Activated CD8-positive, alpha-beta memory T cell treated with anti-CD3 and anti-CD28 coated beads, Interleukin-2, amount 50 U/mL, for 4 hours (primary cell): ENCODE measurements at places on chromosomes 6 and 20.

DNA sequence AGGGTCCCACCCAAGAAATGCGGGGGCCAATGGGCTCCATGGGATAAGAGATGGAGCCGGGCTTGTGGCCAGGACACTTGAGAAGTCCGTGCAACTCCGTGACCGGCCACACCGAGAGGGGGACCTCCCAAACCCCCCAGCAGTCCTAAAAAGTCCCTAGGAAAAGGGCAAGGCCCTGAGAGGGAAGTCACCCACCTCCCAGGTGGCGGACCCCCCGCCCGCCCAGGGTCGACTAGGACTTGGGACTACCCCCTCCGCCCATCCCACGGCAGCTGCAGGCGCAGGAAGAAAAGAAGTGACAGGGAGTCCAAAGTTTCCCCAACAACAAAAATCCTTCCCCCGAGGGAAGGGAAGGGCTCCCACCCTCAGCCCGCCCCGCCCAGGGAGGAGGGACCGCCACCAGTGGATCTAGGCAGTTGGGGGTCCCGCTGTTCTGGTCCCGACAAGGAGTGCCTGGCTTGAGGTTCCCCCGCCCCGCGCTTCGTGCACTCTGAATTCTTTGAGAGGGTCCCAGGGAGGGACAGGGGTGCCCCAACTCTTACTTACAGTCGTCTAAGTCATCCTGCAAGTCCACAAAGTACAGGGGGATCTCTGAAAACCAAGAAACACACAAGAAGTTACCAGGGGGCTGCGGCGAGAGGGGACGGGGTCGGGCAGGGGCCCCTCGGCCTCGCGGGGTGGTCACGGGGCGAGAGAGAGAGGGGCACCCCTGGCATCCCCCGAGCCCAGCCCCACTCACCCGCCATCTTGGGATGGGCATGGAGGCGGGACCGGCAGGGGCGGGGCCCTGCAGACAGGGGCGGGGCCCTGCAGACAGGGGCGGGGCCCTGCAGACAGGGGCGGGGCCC lies 611 bp upstream of the RAB22A start:
- peak; percentile 61 for DNase-seq

DNA sequence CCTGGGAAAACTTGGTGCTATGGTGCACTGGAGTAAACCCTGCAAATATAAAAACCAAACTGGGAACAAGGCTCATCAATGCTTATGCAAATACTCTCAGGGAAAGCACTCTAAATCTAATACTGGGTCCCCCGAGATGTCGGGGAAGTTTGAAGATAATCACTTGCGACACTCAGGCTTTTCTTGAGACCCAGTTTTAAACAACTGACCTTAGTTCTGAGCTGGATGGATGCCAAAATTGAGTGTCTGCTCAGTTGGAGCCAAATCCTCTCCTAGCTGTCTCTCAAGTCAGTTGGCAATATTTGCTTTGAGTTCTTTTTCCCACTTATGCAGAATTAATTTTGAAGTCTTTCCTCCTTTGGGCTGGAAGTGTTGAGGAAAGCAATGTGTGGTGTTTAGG lies 75.5 kb upstream of the CD2AP start:
- DNase-seq = no peak

DNA sequence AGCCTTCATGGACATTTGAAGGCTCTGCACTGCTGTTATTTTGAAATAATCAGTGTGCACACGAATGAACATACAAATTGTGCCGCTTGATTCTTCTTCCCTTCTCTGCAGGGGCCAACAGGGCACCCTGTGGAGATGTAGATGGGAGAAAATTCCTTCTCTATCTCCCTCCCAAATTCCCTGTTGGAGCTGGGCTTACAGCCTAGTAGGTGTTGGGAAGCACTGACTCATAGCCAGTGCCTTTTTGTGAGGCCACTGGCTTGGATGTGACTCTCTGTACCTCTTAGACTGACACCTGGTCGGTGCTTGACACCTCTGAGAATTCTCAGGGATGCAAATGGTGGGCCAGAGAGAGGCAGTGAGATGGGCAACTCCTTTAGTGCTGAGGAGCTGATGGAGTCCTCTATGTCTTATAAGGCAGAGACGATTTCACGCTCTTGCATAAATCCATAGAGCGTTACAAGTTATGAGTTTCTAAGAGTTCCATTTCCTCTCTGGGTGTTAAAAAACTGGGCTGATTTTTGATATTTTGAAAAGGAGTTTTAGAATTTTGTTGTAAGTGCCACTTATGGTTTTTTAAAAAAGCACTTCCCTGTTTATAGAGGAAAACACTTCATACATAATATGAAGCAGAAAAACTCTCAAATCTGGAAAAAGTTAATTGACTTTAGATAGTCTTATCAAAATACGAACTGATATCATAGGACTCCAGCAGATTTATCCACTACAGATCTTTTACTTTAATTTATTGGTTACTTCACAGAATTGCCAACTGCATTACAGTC lies 89.8 kb upstream of the MAP3K7 start:
- DNase-seq = no peak

DNA sequence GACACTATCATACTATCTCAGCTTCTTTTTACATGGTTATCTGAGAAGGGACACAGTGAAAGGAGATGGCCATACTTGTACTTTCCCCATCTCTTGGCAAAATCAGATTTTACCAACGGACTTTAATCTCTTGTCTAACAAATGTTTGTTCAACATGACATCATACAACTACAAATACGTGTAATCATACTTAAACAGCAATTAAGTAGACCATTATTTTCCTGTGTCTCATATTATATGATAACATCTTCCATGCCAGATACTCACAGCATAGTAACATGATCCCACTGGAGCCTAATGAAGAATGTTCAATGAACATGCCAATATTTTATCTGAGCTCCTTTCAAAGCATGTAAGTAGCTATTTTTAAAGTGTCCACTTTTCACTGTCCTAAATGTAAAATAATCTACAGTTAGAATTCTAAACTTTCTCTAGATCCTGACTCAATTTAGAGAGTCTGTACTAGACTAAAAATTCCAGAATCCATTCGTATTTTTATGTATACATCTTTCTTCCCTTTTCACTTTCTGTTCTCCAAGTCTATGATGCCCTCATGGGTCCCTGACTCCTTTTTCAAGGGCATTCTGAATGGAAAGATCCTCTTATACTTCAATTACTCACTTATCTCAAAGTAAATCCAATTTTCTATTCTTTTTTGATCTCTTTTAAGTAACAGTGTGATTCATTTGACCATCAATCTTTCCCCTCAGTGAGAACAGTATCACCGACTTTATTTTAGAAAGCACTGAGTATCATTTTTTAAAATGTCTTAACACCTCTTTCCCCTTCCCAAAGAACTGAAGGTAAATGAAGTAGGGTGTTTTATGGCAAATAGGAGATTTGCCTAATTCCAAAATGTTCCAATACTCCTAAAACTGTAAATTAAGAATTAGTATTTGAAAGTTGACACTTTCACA lies 133.5 kb downstream of the CDK19 start:
- no peak for DNase-seq

GRCh38 chr6:135105710-135106109 lies 51.1 kb upstream of the HBS1L start:
- no peak for DNase-seq

- DNase-seq = no peak
Measured at GRCh38 chr6:71676298-71676697, 210.1 kb upstream of the RIMS1 start.

DNA sequence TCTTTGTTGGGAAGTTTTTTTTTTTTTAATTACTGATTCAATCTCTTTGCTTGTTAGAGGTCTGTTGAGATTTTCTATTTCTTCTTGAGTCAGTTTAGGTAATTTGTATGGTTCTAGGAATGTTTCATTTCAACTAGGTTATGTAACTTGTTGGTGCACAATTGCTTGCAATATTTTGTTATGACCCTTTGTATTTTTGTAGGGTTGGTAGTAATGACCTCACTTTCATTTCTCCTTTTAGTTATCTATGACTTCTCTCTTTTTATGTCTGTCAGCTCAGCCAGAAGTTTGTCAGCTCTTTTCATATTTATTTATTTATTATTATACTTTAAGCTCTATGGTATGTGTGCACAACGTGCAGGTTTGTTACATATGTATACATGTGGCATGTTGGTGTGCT lies 51.1 kb upstream of the SLC24A3 start:
- DNase-seq = no peak

GRCh38 chr6:144820270-144820669 lies 535.1 kb downstream of the UTRN start:
- no peak for DNase-seq

DNA sequence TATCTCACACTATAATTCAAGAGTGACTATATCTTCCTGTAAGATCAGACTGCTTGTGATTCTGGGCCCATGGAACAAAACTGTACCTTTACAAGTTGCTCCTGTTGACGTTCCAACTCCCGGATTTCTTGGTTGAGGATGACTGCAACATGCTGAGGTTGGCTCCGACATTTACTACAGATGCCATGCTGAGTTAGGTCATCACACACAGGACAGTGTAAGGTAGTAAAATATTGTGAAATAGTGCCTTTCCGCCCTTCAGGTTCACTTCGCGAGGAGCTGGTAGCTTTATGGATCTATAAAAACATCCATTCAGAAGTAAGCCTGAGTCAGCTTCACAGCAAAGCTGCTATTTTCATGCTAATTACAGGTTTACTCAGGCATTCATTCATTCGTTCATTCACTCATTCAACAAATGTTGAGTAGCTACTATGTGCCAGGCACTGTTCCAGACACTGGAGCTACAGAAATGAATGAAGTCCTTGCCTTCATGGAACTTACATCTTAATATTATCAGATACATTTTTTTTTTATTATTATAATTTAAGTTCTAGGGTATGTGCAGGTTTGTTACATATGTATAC lies 175.7 kb downstream of the REV3L start:
- no peak for DNase-seq

DNA sequence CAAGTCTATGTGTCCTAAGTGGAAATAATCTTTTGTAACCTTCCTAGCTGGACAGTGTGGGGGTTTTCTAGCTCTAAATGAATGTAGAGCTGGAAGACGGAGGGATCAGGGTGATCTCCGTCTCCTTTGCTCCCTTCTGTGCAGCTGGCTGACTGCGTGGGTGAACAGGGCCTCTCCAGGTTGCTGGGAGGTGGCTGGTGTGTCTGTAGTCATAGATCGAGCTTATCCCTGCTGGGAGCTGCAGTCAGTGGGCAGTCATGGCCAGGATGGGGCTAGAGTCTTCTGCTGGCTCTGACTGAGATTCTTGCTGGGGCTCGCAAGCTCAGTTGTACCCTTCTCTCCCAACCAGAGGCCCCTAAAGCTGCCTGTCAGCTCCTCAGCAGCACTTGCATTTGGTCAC lies 6.4 kb downstream of the SEC23B start:
- no peak for DNase-seq

- DNase-seq = no peak
Measured at GRCh38 chr20:39913274-39913673, 775.8 kb downstream of the MAFB start.

GRCh38 chr20:45781391-45781931 lies 10.2 kb downstream of the WFDC3 start:
- DNase-seq = no peak

DNA sequence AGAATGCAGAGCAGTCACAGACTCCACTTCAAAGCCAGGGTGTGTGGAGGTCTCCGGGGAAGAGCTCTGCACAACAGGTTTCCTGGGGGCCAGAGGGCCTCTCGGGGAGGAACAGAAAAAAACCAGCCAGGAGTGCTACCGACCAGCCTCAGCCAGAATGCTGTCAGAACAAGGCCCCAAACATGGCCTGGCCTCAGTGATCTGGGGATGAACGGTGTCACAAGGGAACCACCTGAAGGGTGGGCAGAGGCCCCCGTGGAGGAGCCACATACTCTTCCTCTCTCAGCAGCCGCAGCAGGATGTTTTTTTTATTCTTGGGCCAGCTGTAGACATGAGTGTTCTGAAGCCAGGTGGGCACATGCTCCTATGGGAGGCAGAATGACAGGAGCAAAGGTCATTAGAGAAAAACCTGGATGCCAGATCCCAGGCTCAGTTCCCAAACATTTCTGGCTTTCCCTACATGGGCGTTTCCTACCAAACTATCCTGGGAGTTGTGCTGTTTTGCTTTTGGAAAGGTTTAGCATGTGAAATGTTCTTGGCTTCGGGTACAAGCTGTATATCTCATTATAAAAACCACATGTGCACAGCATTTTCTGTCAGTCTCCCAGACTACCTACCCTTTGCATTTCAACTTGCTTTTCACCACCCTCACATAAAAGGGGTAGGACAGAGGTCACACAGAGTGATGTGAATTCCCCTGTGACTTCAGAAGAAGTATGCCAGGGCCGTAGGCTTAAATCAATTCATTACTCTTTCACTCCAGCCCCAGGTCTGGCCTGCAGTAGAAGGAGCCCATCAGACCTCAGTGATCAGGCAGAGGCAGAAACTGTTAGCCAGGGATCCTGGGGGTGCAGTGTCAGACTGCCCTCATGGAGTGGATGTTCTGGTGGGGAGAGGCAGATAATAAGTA lies 46.2 kb downstream of the TRAF3IP2 start:
- no peak for DNase-seq

DNA sequence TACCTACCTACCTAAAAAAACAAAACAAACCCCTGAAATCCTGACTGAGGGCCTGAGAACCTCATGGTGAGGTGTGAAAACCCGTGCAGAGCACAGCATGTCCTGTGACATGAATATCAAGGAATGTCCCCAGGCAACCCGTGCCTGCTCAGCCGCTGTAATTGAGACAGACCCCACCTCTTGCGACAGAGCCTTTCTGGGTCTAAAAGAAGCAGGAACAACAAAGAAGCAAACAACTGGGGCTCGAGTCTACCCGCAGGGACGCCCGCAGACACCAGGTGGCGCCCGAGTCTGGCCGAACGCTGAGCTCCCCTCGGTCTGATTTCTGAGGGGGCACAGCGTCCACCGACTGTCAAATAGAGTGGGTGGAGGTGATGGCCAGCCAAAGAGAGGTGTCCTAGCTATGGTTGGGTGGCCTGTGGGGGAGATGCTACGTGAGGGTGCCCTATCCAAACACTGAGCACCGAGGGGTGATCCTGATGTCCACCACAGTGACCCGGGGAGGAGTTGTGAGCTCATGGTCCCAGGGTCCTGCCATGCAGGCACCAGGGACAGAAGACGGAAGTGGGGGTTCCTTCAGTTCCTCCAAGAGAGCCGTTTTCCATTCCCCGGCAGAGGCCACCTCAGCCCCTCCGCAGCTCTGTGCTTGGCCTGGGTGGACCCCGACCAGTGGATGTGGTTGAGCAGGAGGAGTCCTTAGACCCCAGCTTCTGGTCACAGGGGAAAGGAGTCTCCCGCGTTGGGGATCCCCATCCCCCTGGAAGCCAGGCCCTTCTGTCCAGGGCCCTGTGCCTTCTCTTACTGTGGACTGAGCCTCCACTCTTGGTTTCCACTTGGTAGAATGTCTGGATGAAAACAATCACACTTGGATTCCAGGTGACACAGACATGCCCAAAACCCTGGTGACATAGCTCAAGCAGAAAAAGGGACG lies 268.2 kb downstream of the CDC5L start:
- peak; percentile 82 for DNase-seq

- no peak for DNase-seq
Measured at GRCh38 chr6:2165286-2165685, 80.1 kb downstream of the GMDS start.

DNA sequence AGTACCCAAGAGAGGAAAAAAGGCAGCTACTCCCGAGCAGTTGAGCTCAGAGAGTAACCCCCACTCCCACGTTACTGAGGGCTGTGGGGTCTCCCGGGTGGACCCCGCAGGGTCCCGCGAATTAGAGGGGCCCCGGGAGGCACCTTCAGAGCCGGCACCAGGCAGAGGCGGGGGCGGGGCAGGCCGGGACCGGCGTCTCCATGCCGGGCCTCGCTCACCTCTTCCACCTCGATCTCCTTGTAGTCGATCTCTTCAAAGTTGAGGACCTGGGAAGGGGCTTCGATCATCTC lies 381 bp downstream of the MAP3K7 start:
- peak; percentile 40 for DNase-seq
